HFFc6 (cell line): ENCODE measurements at places on chromosomes 16 and 17. TPM values are rescaled to one million over a fixed set of nuclear protein-coding genes. Genes with fewer than 3 reads are reported as not detected.

GRCh38 chr16:89742948-89743347 is 21.6 kb downstream of the ZNF276 start:
- H3K4me1 ChIP-seq = no peaks in the 10 kb centered on the region
- DNase-seq = no peak
- no peak overlapping the region for H3K4me3 ChIP-seq
- peak overlapping the region; percentile 20 for H3K27ac ChIP-seq
- H3K27me3 ChIP-seq = peaks cover 6% of the 10 kb centered on the region

GRCh38 chr16:87653234-87653633 is 50.9 kb downstream of the JPH3 start:
- H3K27ac ChIP-seq = no peak overlapping the region
- H3K4me3 ChIP-seq = no peak overlapping the region
- H3K4me1 ChIP-seq = no peaks in the 10 kb centered on the region
- DNase-seq = no peak
- H3K36me3 ChIP-seq = no peaks in the 10 kb centered on the region

DNA sequence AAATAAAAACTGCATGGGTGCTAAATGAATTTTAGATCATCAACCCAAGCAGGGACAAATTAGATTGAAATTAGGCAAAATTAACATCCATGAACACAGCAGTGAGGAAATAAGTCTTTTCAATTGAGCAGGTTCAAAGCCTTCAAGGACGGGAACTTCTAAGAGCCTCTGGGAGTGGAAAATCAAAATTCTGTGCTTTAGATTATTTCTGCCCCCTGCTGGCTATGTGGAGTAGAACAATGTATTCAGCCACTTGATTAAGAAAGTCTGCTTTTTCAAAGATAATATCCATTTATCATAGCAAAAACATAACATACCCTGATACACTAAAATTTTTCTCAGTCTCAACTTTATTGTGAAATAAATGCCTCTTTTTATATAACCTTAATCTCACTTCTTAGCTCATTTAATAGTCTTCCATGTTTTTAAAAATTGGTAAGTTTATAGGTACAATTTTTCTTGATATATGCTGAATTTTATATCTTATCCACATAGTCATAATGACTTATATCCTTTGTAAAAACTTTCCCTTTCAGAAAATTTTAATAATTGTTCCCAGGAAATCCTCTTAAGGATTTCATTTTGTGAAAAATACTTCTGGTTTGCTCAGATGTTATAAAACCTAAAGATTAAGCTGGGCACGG is 28.1 kb upstream of the NOL11 start:
- H3K4me3 ChIP-seq = no peak overlapping the region
- peaks cover 12% of the 10 kb centered on the region for H3K4me1 ChIP-seq
- H3K27me3 ChIP-seq = no peaks in the 10 kb centered on the region
- no peak overlapping the region for H3K27ac ChIP-seq
- DNase-seq = peak; percentile 46

GRCh38 chr17:76872221-76872873 is 4.1 kb downstream of the MGAT5B start:
- peaks cover 15% of the 10 kb centered on the region for H3K27me3 ChIP-seq
- H3K4me1 ChIP-seq = peaks cover 40% of the 10 kb centered on the region
- DNase-seq = peak; percentile 93

DNA sequence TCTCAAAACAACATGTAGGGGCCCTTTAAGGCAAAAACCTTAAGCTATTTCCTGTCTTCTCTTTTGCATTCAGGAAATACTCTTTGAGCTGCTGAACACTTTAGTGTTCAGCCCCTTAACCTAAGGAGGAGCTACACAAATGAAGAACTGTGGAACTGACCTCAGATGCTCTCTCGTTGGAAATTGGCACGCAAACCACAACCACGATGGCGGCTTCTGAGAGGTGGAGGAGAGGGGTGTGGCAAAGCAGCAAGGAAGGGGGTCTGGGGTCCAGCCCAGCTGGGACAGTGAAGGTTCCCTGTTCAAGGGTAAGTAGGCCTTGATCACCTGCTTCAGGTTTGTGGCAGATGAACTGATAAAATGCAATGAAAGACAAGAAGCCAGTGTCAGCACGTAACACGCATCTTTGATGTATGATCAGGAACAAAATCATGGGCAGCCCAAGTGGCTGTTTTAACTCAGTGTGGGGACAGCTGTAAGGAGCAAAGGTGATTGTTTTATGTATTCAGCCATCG is 291.6 kb upstream of the TNRC6C start:
- peaks cover 22% of the 10 kb centered on the region for H3K27me3 ChIP-seq
- H3K36me3 ChIP-seq = peaks cover 13% of the 10 kb centered on the region; the same call in 1 of the 2 replicates
- H3K4me1 ChIP-seq = peaks cover 5% of the 10 kb centered on the region; the same call in 1 of the 2 replicates
- no peak overlapping the region for H3K4me3 ChIP-seq

- DNase-seq = no peak
- H3K4me1 ChIP-seq = no peaks in the 10 kb centered on the region
- H3K4me3 ChIP-seq = no peak overlapping the region
Measured at GRCh38 chr16:19301931-19302330, 16.4 kb downstream of the CLEC19A start.

DNA sequence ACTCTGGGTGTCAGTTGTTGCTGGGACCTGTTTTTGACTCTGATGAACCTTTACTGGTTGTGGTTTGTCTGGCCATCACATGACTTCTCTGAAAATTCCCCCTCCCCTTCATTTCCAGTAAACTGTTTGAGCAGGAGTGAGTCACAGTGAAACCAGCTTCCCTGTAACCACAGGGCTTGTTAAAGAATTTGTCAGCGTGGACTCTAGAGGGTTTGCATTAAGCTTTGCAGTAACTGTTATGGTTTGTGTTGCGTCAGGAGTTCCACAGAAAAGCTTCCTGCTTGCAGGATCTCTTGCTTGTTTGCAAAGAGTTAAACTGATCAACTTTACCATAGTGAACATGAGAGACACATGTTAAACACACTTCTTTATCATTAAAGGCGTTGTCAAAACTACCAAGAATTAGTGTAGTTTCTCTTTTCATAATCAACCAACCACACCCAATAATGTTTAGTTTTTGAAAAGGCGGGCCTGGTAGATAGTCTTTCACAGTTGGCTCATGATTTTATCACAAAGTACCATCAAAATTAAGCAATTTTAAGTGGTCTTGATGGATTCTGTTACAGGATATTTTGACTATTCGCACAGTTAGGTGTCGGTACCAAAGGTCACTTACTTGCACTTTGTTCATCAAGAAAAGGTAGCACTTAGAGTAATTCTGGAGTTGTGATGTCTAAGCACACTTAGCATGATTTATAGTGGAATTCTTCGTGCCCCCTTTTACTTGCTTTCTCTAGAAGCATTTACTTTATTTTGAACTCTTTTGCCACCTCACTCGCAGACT is 79.3 kb downstream of the VMP1 start:
- H3K4me3 ChIP-seq = peak overlapping the region; percentile 85
- H3K4me1 ChIP-seq = peaks cover 52% of the 10 kb centered on the region
- H3K27ac ChIP-seq = peak overlapping the region; percentile 93
- peaks cover 2% of the 10 kb centered on the region; the same call in 1 of the 2 replicates for H3K27me3 ChIP-seq

- no peak for DNase-seq
- H3K27me3 ChIP-seq = no peaks in the 10 kb centered on the region; the same call in 1 of the 2 replicates
- peak overlapping the region; percentile 35 for H3K27ac ChIP-seq
- H3K4me1 ChIP-seq = peaks cover 84% of the 10 kb centered on the region
- peaks cover 8% of the 10 kb centered on the region; the same call in 1 of the 2 replicates for H3K36me3 ChIP-seq
- peak overlapping the region; percentile 5 for H3K4me3 ChIP-seq
Measured at GRCh38 chr16:3824121-3824795, 56.3 kb downstream of the CREBBP start.

DNA sequence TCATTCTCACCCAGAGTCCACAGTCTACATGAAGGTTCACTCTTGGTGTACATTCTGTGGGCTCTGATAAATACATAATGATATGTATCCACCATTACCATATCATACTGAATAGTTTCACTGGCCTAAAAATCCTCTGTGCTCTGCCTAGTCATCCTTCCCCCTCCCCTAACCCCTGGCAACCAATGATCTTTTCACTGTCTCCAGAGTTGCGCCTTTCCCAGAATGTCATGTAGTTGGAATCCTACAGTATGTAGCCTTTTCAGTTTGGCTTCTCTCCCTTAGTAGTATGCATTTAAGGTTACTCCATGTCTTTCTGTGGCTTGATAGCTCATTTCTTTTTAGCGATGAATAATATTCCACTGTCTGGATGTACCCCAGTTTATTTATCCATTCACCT is 101.3 kb downstream of the NOG start:
- peaks cover 5% of the 10 kb centered on the region; the same call in 1 of the 2 replicates for H3K36me3 ChIP-seq
- peaks cover 47% of the 10 kb centered on the region for H3K4me1 ChIP-seq
- H3K27ac ChIP-seq = peak overlapping the region; percentile 34
- H3K27me3 ChIP-seq = no peaks in the 10 kb centered on the region
- no peak overlapping the region for H3K4me3 ChIP-seq

DNA sequence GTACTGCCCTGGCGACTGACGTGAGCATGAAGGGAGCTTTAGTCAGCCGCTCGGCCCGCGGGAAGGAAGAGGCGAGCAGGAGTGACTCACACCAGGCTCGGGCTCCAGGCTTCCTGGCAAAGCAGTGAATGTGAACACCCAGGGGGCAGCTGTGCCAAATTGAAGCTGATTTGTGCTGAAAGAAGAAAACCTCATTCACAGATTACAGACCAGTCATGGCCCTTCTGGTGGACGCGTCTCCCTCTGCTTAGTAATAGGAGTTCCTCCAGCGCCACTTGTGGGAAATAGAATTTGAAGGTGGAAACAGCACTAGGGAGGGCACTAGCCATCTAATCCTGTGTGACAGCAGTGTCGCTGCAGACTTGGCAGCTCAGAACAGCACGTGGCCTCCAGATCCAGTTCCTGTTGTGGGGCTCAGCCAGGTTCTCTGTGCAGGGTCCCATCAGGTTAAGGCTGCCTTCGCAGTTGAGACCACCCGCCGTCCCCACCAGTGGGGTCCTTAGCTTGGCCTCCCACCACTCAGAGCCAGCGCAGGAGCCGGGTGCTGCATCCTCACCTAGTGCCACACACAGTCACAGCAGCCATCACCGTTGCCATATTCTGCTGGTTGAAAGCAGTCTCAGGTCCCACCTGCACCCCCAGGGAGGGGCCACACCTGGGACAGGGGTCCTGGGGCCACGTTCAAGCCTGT is 164.5 kb upstream of the CHMP6 start:
- peak overlapping the region; percentile 90 for H3K27ac ChIP-seq
- H3K4me1 ChIP-seq = peaks cover 31% of the 10 kb centered on the region
- H3K4me3 ChIP-seq = peak overlapping the region; percentile 59
- H3K27me3 ChIP-seq = peaks cover 6% of the 10 kb centered on the region
- peaks cover 32% of the 10 kb centered on the region for H3K36me3 ChIP-seq
- DNase-seq = peak; percentile 98

Gene ZG16
- total RNA-seq = not detected in 3 replicates

Gene IL34
- total RNA-seq = 0.09 TPM in 1 of 3 replicates, not detected in the others

Gene TEDC2
- 4.2 to 8.8 TPM (median 8.3 TPM) in 3 replicates for total RNA-seq

Gene ZNF469
- 9.6 to 17.1 TPM (median 11.8 TPM) in 3 replicates for total RNA-seq

Gene C17orf50
- not detected in 2 replicates for total RNA-seq

Gene KRTAP2-3
- total RNA-seq = 46.2 to 138 TPM (median 94.9 TPM) in 3 replicates

Gene ADCY7
- 31.2 to 43.6 TPM (median 37.1 TPM) in 3 replicates for total RNA-seq

Gene ABCC12
- not detected in 3 replicates for total RNA-seq

Gene CLEC18B
- total RNA-seq = 0.18 to 0.27 TPM in 2 of 3 replicates, not detected in the other

Gene CHST4
- not detected in 2 replicates for total RNA-seq
